ENCODE measurements at places on chromosomes 3 and 15. TPM values are rescaled to one million over a fixed set of nuclear protein-coding genes. Genes with fewer than 3 reads are reported as not detected.

Gene LINGO1
- total RNA-seq = not detected

Gene ATP13A5
- not detected for total RNA-seq

Gene NCEH1
- 14.4 TPM for total RNA-seq

Gene SLC28A2
- total RNA-seq = not detected

Gene CDHR4
- total RNA-seq = not detected

Gene PCSK6
- 0.15 TPM for total RNA-seq

Gene ADAMTS17
- total RNA-seq = 0.17 TPM

Gene GABRA5
- total RNA-seq = not detected

Measured in smooth muscle cell of trachea (primary cell).